ENCODE measurements at places on chromosomes 16 and 17.

- DNase-seq: peak; percentile 87
Measured at GRCh38 chr16:68760671-68761275, 23.7 kb downstream of the CDH1 start.

- DNase-seq: no peak
Measured at GRCh38 chr16:62610291-62610690, 574.1 kb upstream of the CDH8 start.

DNA sequence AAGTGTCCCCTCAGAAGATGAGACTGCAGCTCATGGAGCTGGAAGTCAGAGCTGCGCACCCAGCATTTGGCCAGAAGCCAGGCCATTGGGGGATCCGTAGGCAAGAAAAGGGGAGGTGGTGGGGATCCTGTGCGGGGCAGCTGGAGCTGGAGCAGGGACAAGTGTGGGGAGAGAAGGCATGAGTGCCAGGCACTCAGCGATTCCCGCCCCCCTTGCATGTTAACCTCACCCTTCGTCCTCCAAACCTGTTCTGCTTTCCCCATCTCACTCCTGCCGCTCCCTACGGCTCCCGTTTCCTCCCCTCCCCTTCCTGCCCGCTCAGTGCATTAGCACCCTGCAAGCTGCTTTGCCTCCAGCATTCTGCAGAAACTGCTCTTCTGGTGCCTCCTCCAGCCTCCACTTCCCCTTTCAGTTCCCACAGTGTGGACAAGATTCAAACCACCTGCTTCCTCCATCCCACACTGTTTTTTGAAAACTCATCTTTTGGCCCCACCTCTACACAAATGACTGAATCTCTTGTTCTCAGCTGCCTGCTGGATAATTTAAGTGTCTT is 5.6 kb downstream of the ALOX15 start:
- peak; percentile 73 for DNase-seq

DNA sequence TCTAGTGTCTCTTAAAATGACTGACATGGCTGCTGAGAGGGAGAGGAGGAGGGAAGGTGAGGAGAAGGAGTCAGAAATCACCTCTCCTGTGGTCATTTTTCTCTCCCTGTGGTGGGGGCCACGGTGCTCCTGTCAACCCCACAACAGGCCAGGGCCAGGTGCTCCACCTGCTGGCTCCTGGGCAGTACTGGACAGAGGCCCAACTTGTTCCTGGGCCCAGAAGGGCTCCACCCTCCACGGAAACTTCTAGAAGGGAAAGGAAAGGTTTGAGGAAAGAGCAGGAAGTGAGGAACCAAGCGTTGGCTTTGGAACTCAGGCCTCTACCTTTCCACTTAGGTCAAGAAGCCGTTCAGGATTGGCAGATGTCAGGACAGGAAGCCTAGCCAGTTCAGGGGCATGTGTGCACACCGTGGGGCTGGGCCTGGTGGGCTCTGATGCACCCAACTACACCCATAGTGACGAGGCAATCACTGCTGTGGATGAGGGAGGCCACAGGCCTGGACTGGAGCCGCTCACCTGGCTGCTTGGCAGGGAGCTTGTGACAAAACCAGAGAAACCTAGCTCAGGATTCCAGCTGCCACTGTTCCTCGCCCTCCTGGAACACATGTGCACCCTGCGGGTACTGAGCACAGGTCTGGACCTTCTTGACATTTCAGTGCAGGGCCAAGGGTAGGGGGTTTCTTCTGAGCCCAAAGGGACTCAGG is 36.1 kb downstream of the WNT3 start:
- peak; percentile 56 for DNase-seq

GRCh38 chr17:1365445-1366039 is 34.5 kb downstream of the YWHAE start:
- peak; percentile 70 for DNase-seq

DNA sequence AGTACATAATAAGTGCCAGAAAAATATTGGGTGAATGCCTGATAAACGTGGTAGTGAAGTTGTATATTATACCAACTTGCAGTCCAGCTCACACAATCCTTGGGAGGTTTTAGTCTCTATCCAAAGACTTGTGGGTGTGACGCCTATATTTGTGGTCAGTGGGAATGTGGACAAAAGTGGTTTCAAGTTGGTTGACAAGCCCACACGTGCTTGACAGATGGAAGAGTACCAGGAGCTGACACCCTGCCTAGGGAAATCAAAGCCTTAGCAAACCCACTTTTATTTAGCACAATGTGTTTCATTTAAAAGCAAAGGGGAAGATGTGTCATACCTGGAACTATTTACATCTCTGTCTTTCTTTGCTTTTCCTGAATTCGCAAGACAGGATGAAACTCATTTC is 79.0 kb downstream of the CA10 start:
- no peak for DNase-seq

DNA sequence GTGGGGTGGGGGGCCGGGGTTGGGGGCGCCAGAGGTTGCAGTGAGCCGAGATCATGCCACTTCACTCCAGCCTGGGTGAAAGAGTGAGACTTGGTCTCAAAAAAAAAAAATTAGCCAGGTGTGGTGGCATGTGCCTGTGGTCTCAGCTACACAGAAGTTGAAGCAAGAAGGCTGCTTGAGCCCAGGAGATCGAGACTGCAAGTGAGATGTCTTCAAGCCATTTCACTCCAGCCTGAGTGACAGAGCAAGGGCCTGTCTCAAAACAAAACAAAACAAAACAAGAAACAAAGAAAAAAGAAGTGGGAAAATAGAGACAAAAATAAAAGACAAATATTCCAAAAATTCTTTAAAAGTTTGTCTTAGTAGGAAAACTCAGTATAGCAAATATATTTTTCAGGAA is 135.1 kb upstream of the CORO6 start:
- no peak for DNase-seq

DNA sequence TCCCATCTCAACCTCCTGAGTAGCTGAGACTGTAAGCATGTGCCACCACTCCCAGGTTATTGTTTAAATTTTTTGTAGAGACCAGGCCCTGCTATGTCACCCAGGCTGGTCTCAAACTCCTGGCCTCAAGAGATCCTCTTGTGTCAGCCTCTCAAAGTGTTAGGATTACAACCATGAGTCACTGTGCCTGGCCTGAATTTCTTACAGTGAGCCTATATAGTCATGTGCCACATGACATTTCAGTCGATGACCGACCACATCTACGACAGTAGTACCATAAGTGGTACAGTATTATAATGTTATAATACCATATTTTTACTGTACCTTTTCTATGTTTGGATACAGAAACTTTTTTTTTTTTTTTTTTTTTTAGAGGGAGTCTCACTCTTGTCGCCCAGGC is 195.3 kb downstream of the STX8 start:
- DNase-seq: no peak

- no peak for DNase-seq
Measured at GRCh38 chr17:61770043-61770442, 93.3 kb downstream of the BRIP1 start.

- DNase-seq: peak; percentile 71
Measured at GRCh38 chr17:62822080-62822904, 14.2 kb upstream of the MARCHF10 start.

- DNase-seq: no peak
Measured at GRCh38 chr16:85367485-85367884, 245.6 kb upstream of the GSE1 start.

DNA sequence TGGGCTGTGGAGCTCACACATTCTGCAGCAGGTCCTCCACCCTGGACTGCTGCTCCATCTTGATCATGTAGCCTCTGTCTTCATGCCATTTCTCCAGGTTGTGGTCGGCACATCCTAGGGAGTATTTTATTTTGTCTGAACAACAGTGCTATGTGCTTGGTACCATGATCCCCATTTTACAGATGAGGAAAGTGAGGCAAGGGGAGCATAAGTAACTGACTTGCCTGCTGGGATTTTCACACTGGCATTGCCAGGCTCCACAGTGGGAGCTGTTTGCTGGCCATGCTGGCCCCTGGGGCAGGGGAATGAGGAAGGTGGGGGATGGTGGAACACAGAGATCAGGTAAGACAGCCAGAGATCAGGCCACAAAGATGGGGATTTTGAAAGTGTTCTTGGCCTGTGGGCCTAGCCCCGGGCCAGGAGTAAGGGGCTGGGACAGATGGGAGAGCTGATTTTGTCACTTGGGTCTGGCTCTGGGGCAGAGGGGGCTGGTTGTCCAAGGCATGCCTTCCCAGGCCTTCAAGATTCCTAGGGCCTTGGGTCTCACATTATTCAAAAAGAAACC is 9.3 kb upstream of the ZNF500 start:
- DNase-seq: no peak

DNA sequence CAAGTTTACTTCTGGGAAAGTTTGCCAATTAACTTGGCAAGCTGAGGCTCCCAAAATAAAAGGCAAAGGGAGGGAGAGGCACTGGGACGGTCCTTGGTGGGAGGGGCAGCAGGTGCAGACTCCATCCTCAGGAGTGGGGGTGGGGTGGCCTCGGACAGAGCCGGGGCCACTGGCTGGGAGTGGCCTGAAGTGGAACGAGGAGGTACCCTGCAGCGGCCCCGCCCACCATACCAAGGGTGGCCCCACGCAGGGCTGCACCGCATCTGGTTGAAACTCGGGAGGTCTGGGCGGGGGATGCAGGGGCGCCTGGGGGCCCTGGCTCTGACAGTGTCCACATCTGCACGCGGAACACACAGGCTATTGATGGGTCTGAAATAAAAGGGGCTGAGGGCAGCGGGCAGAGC is 42.4 kb upstream of the SLC38A10 start:
- peak; percentile 33 for DNase-seq

DNA sequence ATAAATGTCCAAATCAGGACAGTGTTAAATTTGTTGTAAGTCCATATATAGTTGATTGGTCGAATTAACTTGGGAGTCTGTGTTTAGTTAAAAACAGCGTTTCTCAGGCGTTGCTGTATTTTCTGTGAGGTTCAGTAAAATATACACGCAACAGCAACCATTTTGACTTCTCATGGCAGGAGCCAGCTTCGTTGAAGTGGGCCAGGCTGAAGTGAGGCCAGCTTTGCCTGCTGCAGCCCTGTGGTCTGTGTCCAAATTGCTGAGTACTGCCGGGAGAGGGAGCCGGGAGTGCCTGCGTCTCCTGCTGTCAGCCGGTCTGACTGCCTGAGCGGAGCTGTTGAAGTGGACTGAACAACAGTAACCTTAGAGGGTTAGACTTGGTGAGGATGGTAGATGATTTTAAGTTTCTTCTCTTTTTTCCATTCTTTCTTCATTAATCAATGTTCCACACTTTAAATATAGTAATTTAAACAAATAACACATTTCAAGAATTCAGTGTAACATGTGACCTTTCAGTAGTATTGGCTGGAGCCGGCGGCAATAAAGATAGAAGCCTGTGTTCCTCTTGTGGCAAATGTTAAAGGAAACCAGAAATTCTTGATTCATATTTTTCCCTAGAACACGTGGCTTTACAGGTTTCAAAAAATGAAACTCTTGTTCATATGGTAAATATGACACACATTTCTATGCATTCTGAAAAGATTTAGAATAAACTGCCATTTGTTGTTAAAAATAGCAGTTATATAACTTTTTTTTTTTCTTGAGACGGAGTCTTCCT is 37.0 kb upstream of the ZNF750 start:
- no peak for DNase-seq

DNA sequence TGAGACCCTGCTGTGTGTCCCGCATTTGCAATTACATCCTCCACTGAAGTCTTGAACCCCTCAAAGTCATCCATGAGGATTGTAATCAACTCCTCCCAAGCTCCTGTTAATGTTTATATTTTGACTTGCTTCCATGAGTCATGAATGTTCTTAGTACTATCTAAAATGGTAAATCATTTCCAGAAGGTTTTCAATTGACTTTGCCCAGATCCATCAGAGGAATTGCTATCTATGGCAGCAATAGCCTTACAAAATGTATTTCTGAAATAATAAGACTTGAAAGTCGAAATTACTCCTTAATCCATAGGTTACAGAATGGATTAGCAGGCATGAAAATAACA is 2.5 kb upstream of the C16orf87 start:
- DNase-seq: no peak

DNA sequence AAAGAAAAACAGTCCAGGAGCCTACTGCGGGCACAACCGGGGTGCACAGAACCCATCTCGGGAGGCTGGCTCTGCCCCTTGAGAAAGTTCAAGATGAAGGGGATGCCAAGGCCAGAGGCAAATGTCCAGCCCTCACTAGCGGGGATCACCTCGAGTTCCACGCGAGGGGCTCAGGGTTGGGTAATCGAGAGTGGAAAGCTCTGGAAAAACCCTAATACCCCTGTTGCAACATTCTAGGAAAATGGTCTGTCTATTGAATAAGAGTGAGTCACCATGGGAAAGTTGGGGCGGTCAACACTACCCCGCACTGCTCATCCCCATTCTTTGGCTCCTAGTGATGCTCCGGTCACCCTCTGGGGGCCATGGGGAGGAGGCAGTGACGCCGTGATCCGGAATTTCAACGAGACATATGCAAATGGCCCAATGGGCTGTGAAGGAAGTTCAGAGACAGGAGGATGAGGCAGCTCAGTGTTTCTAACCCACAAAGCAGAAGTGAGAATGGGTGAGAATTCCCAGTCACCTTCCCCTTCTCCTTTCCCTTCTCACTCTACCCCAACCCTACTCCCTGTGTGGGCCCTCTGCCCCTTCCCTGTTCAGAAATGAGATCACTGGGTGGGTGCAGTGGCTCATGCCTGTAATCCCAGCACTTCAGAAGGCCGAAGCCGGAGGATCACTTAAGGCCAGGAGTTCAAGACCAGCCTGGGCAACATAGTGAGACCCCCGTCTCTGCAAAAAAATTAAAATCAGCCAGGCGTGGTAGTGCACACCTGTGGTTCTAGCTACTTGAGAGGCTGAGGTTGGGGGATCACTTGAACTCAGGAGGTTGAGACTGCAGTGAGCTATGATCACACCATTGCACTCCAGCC is 22.4 kb downstream of the SOCS3 start:
- peak; percentile 31 for DNase-seq

GRCh38 chr16:31869511-31870201 is 4.0 kb upstream of the ZNF267 start:
- peak; percentile 67 for DNase-seq

GRCh38 chr17:8724451-8724850 is 20.2 kb downstream of the CCDC42 start:
- DNase-seq: no peak

DNA sequence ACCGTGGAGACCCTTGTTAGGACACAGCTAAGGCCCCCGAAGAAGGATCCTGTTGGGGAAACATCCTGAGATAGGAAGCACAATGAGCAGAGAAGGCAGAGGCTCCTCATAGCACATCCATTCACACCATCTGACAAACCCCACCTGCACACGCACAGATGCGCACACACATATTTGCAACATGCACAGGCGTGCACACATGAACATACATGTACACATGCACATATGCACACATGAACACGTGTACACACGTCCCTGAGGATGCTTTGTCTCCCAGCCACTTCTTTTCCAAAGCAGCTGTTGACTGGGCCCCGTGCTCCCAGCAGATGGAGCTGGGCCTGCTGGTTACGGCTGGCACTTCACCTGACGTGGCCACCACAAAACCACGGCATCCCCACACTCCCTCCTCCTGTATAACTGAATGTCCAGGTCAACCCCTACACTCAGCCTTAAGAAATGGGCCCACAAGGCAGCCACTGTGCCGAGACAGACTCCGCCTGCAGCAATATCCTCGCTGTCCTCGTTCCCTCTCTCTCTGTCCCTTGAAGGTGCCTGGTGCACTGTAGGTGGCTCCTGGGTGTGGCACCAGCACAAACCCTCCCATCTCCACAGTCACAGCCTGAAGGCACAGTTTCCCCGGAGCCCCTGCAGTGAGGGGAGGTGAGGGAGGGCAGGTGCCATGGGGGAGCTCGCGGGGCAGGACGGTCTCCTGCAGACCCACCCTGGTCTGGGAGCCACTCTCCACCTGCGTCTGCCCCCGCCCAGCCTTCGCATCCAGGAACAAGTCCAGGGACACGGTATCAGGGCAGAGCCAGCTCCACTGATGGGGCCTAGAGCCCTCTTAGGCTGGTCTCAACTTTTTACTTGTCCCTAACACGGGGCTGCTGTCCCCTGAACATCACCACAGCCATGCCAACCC is 183.0 kb downstream of the RBFOX3 start:
- DNase-seq: no peak

- no peak for DNase-seq
Measured at GRCh38 chr16:15966836-15967546, 17.6 kb downstream of the ABCC1 start.
